ENCODE measurements at places on chromosomes 3 and 15.

GRCh38 chr15:90585863-90586262 lies 56.1 kb downstream of the CRTC3 start:
- no peak for DNase-seq

GRCh38 chr3:23863060-23863459 lies 53.7 kb downstream of the NKIRAS1 start:
- no peak for DNase-seq

GRCh38 chr3:7700539-7700938 lies 801.1 kb upstream of the LMCD1 start:
- DNase-seq = no peak

- DNase-seq = no peak
These were observed 3.8 kb downstream of the INKA1 start for GRCh38 chr3:49806850-49807249.

DNA sequence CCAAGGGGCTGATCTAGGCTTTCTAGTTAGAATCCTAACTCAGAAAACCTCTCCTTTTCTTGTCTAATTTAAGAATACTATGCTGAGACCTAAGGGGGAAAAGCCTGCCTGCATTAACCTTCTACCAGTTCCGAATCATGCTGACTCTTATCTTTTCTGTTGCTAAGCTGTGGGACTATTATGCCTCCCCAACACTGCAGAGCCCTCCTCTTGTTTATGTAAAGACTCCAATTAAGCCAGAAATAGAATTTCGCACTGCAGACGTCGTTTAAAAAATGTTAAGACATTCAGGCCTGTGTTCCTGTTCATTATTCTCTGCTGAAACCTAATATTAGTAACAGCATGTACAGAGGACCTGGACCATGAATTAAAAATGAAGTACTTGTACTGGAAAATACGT lies 310.6 kb upstream of the ATP11B start:
- no peak for DNase-seq

GRCh38 chr3:43699864-43700263 lies 9.1 kb downstream of the ABHD5 start:
- DNase-seq = no peak
